HS-27A (cell line): ENCODE measurements at places on chromosomes 3 and 15.

DNA sequence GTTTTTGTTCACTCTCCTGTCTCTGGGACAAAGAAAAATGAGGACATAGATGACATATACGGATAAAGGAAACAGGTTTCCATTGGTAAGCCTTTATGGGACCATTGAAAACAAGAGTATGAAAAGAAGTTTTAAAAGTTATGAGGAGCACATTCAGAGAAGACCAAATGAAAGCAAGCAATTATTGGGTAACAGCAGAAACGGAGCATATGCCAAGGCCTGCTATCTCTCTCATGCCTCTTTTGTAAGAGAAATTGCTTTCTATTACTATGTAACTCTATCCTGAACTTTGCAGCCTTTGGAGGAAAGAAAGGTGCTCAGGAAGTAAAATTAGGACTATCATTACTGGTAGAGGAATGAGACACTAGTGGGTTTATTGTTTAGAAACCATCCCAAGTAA is 14.9 kb upstream of the DPH6 start:
- DNase-seq: no peak

- DNase-seq: no peak
Observed at GRCh38 chr3:196121066-196121465, 39.2 kb upstream of the TFRC start.

DNA sequence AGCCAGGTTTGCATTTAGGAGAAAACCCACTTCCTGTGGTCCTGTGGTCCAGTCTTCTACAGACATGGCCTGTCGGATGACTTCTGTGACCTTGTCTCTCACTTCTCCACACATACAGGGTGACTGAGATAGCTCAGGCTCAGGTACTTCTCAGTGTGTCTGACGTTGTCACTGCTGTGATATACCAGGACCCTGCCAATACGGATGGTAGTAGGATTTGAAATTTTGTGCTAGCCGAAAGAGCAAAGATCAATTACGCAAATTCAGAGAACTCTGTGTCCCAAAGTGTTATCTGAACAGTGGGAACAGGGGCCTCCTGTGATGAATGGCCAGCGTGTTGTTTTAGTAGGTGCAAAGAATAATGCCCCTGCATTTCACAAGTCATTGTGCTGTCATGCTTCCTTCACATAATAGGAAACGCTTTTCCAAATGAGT is 128.9 kb downstream of the MCTP2 start:
- no peak for DNase-seq

GRCh38 chr15:84572231-84572630 is 28.6 kb upstream of the ZSCAN2 start:
- no peak for DNase-seq

GRCh38 chr3:194957743-194958240 is 272.1 kb downstream of the FAM43A start:
- no peak for DNase-seq

DNA sequence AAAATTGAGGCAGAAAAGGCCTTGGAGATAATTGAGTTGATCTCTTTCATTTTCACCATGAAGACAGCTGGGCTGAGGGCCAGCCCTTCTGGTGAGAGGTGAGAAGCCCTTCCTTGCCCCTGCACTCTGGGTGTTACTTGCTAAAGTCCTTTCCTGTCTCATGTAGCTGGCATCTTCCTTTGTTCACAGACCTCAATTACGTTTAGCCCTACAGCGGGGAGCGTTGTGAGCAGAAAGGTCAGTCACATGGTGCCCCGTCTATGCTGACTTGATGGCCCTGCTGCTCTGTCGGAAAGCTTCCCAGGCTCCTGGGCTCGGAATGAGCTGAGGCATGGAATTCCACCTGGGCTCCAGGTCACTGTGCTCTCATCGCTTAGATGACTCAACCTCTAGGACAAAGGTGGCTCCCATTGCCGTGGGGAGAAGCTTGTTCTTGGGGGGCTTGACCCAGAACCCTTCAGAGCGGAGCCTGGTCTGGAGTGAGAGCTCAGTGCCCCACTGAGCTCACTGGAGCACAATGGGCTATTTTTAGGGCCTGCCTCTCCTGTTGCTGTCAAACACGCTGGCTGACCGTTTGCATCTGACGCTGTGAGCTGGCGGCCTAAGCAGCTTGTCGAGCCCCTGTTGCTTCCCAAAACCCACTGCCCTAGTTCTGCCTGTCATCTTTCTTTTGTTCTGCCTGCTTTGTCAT is 47.0 kb downstream of the RPLP1 start:
- DNase-seq: no peak

- DNase-seq: no peak
Observed at GRCh38 chr3:72242326-72242725, 457.4 kb upstream of the PROK2 start.

DNA sequence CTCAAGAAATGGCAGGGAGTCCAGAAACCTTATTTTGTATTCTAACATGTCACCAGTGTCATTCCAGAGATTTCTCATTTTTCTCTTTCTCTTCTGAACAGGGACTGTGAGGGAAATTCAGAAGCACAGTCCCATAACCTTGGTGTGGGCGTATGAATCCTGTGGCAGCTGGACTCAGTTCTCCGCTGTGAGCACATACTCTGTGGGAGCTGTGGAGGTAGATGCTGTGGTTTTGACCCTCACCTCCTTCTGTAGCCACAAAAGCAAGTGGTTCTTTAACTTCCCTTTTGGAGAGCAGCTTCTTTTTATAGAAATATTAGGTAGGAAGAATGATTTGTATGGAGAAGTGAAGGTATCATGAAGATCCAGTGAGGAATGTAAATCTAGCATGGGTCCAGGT is 13.4 kb downstream of the TMEM207 start:
- DNase-seq: no peak

- DNase-seq: no peak
Observed at GRCh38 chr15:85704066-85704465, 90.7 kb downstream of the KLHL25 start.

GRCh38 chr3:119831022-119831421 is 49.1 kb downstream of the NR1I2 start:
- DNase-seq: no peak

GRCh38 chr3:171458071-171458863 is 1.9 kb downstream of the TNIK start:
- no peak for DNase-seq

- DNase-seq: no peak
Observed at GRCh38 chr15:34582461-34583371, 735 bp downstream of the GOLGA8B start.

GRCh38 chr3:88641033-88641604 is 466.3 kb upstream of the EPHA3 start:
- no peak for DNase-seq

DNA sequence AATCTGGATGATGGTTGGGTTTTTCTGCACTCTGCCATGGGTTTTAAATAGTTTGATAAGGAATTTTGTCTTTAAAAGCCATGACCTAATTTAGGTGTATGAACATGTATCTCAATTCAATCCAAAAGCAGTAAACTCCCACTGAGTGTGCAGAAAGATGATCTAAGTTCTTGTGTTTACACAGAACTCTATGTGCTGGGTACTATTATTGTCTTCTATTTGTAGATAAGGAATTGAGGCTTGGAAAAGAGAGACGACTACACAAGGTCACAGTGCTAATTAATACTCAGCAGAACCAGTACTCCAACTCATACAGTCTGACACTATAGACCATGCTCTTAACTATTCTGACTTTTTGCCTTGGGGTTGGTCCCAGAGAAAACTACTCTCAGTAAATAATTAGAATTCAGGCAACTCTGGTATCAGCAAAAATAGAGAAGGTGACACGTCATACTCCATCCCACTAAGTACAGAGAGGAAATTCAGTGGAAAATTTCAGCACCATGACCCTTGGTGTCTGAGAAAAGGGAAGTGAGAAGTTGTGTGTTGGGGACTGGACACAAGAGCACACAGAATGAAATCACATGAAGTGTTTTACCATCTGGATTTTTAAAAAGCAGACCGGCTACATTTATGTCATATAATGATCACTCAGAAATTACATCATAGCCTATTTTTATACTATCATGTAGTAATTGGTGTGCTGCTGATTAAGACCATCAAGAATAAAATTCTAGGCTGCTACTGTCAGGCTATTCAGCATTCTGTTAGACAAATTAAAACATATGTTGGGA is 18.3 kb upstream of the MYH15 start:
- DNase-seq: no peak

GRCh38 chr15:98519767-98520550 is 128.4 kb upstream of the IGF1R start:
- no peak for DNase-seq

GRCh38 chr3:184230081-184230602 is 757 bp downstream of the VWA5B2 start:
- no peak for DNase-seq

- no peak for DNase-seq
Observed at GRCh38 chr3:3355442-3355841, 176.0 kb upstream of the CRBN start.

DNA sequence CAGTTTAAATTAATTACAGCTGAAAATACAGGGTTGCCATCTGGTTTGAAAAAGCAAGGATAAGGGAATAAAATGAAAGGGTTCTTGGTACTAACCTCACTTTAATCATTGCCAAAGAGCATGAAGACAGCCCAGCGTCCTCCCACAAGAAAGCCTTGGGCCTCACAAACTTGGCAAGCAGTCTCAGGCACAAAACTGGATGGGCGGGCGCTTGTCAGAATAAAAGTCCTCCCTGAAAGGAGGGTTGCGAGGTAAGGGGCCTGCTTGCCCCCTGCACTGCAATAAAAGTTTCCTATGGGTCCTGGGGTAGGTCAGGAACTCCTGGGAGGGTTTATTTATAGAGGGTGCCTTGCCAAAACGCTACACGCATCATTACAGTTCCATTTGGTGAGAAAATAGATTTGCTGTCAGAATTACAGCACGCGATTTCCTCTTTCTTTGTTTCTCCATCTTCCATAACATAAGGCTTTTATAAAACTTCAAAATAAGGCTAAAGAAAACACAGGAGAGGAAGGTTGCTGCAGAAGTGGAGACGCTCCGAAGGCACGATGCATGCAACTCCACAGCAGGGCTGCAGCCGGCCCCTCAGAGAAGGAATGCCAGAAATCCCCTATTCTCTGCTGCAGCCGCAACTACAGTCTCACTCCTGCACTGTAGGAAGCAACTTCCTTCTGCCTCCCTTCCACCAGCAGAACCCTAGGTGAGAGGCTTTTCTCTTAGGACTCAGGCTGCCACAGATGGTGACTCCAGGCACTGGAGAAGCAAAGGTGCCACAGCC is 61.3 kb downstream of the VGLL4 start:
- no peak for DNase-seq
